CD4-positive, alpha-beta T cell treated with Interleukin-12 subunit alpha and Interleukin-12 subunit beta, for 1 hour (primary cell): ENCODE measurements at places on chromosomes 6 and 20.

DNA sequence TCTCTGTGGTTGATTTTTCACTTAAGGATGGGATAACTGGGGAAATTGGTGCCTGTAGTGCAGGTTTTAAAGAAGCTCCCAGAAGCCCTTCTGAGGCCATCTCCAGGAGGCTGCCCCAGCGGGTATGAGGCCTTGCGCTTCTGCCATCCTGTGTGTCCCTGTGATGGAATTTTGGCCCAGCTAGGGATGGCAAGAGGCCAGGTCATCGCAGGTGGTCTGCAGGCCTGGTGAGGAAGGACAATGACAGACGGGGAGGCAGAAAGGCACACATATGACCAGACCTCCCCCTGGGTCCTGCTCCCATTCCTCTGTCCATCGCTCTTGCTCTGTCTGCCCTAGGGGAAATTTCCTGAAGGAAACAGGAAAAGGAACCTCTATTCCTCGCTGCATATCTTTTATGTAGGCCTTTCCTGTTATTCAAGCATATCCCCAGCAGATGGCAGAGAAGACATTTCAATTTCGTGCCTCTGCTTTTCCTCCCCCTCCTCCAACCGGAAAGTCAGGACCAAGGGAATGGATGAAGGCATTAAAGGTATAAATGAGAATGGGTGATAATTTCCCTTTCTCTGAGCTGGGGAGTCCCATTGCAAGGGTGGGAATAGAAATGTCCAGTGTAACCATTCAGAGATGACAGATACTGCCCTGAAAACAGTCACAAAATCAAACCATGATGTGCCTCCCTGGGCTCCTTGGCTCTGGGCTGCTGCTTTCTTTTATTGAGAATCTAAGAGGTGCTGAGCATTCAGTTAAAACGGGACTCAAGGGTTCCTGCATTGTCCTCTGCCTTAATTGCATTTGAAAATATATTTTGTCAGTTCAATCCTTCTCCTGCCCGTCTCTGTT is 17.6 kb upstream of the HLA-F start:
- peak; percentile 51 for DNase-seq

- no peak for DNase-seq
Observed at GRCh38 chr6:13478525-13478966, 8.9 kb downstream of the GFOD1 start.

- DNase-seq = no peak
Observed at GRCh38 chr20:1940581-1940980, 45.4 kb downstream of the SIRPA start.

DNA sequence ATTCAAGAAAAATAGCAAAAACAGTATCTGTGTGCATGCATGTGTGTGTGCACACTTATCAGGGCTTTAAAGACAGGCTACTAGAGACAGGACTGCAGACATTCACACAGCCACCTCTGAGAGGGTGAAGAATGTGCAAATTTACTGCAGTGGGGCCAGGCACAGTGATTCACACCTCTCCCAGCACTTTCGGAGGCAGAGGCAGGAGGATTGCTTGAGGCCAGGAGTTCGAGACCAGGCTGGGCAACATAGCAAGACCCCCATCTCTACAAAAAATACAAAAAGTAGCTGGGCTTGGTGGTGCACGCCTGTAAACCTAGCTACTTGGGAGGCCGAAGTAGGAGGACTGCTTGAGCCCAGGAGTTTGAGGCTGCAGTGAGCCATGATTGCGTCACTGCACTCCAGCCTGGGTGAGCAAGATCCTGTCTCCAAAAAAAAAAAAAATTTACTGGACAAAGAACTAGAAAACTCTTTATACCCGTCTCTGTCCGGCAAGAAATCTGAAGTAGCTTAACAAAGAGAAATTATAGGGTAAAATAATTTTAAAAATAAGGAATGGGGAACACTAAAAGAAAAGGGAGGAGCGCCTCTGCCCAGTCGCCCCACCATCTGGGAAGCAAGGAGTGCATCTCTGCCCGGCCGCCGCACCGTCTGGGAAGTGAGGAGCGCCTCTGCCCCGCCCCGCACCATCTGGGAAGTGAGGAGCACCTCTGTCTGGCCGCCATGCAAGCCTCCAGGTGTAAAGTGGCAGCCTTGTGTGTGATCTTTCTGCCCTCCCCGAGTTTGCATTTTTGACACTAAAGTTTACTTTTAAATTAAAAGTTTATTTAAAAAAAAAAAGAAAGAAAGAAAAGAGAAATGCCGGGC is 105.1 kb downstream of the ZMYND8 start:
- DNase-seq = no peak

DNA sequence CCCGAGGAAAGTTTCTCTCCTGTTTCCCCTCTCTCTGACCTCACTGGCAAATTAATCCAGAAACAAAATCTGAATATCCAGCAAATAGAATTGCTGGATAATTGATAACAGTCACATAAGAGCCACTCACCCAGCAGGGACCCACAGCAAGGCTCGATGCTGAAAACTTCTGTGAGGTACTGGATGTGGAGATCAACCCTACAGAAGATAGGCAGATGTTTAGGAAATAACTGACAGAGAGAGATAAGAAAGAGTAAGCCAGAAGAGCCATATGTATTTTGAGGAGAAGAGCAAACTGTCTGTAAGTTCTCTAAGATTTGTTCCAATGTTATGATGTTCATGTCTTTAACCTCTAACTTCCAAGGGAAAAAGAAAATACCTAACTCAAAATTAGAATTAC is 59.7 kb downstream of the PKHD1 start:
- no peak for DNase-seq

DNA sequence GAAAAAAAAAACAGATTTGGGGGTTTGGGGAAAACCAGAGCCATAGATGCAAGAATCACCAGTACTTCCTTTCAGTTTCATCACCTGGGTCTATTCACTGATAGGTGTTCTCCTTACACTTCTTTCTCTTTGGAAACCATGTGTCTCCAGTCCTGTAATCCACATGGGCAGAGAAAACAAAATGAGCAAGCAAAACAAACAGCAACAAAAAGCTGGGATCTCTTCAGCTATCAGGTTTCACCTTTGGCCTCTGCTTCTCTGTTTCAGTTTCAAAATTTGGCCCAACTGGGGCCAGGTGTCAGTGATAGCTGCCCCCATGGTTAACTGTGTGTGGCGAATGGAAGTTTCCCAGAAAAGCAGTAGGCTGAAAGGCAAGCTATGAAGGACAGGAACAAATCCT is 220.0 kb upstream of the THBS2 start:
- DNase-seq = no peak

- no peak for DNase-seq
Observed at GRCh38 chr6:116145803-116146675, 20.1 kb upstream of the COL10A1 start.

DNA sequence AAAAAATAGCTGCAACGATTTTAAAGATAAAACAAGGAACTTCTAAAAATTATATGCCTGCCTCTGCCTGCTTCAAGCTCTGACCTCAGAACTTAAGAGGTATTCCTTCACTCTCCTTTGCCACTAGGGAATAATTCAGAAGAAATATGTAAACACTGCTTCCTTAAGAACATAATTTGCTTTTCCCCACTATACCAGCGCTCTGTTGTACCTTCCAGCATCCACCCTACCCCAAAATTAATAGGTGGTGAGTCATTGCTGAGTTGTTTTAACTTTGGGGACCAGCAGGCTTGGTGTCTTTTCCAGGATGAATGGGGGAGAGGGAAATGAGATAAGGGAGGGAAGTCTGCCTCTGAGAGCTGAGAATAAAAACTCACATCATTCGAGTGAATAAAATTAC is 107.7 kb upstream of the ATXN1 start:
- no peak for DNase-seq

GRCh38 chr6:142518126-142518525 is 216.3 kb downstream of the ADGRG6 start:
- no peak for DNase-seq

DNA sequence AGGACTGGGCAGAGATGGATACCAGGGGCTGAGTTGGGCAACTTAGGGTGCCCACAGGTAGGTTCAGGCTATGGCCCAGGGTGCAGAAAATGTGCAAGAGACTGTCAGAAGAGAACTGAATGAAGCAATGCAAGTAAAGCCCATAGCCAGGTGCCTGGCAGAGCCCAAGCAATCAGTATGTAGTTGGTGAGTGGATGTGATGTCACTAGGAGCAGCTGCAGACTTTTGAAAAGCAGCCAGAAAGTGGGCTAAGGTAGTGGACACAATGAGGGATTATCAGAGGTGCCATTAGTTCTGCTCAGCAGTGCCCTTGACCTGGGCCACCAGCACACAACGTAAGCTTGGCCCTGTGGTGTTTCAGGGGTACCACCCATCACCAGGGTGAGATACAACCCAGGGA is 135.3 kb downstream of the SOBP start:
- DNase-seq = no peak

- no peak for DNase-seq
Observed at GRCh38 chr6:44041461-44042260, 85.6 kb downstream of the MRPL14 start.

GRCh38 chr6:148617530-148617929 is 129.3 kb upstream of the UST start:
- DNase-seq = no peak

- DNase-seq = no peak
Observed at GRCh38 chr20:37152284-37152683, 26.8 kb upstream of the RPN2 start.

DNA sequence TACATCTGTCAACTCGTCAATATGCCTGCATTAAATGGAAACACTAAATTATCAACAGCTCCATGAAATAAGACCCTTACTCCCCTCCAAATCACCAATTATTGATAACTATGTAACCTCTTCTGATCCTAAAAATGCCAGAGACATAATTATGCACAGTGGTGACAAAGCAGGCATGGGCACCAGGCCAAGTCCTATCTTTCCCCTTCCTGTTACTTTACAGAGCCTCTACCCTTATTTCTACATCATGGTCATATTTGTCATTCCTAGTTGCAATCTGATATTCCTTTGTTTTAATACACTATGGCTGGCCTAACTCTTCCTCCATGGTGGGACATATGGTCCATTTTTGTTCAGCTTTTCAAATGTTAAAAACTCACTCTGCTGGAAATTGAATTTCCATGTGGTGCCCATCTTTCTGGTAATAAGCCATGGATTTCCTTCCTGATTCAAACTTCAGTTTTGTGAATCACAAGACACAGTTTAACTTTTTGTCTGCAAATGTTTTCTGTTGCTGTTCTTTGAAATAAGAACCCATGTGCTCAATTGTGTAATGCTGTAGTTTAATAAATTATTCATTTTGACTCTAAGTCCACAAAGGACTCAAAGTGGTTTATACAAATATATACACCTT is 41.8 kb upstream of the ARFGEF2 start:
- DNase-seq = no peak

- DNase-seq = no peak
Observed at GRCh38 chr6:141174932-141175331, 957.8 kb upstream of the GJE1 start.

DNA sequence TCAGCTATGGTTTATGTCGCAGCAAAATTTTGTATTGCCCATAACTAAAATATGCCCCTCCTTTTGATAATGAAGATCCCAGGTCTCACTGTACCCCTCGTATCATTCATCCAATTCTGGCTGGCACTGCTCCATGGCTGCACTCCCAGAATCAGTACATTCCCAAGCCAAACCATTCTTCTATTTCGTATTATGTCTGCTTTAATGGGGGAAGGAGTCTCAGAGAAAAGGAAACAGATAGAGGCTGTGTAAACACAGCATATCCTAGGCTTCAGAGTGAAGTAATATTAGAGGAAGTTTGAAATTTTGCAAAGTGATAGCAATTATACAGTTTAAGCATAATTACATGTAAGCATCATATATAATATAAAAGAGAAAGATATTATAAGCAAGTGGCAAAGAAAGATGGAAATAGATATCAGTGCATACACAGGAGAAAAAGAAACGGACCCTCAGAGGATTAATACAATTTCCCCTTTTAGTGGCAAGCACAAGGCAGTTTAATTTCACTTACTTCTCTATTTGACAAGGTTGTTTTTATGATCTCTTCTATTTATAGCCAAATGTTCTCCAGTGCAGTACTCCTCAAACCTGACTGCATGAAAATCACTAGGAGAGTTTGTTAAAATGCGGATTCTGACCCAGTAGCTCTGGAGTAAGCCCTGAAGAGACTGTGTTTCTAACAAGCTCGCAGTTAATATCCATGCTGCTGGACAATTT is 56.5 kb upstream of the TENT5A start:
- DNase-seq = no peak

DNA sequence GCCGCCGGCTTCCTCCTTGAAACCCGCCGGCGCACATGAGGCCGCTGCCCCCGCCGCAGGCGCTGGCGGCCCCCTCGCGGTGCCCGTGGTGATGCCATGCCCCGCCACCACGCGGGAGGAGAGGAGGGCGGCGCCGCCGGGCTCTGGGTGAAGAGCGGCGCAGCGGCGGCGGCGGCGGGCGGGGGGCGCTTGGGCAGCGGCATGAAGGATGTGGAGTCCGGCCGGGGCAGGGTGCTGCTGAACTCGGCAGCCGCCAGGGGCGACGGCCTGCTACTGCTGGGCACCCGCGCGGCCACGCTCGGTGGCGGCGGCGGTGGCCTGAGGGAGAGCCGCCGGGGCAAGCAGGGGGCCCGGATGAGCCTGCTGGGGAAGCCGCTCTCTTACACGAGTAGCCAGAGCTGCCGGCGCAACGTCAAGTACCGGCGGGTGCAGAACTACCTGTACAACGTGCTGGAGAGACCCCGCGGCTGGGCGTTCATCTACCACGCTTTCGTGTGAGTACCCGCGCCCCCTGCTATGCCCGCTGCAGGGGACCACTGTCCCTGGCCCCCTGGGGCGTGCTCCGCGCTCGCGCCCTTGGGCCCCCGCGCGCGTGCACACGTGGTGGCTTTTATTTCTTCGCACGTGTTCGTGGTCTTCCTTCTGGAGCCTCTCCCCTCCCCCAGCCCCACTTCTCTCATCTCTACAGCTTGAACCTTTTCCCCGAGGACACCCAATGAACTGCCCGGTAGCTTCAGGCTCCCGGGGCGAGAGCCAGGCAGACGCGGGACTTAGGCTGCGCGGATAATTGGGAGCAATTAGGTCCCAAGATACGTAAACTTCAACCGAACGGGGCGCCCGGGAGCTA is 453 bp downstream of the KCNQ5 start:
- DNase-seq = peak; percentile 60

GRCh38 chr6:166775180-166775922 is 148.3 kb upstream of the RPS6KA2 start:
- DNase-seq = peak; percentile 76
